IMR-90 (cell line): ENCODE measurements at places on chromosomes 2 and 18. TPM values are rescaled to one million over a fixed set of nuclear protein-coding genes. Genes with fewer than 3 reads are reported as not detected.

Gene RUFY4
- total RNA-seq, result not detected in 2 replicates

DNA sequence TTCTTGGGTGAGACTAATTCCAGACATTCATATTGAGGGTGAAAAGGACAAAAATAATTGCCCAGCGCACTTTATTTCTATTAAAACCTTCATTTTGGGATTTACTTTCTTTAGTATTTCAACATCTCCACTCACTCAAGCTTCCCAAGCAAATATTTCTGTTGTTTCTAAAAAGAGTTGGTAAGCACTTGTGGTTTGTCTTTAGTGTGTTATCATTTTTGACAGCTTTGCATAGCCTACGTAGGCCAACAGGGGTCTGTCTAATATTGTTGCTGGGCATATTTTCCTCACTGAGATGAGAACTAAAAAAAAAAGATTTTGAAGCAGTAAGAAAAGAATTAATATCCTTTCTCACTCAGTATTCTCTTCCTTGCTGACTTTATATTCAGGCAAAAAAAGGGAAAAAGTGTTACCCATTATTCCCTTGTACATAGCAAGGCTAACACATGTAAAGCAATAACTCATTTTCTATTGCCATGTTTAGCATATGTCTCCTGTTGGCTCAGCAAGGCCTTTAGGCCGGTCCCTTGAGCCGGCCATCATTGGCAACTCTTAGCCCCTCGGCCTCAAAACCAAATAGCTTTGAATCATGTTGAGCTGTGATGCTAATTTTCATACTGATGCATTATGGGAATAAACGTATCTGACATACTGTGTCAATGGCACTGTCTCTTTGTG lies 494.2 kb downstream of the ARHGAP15 start:
- DNase-seq, result no peak

- no peak for DNase-seq
Observed at GRCh38 chr18:12737243-12737902, 34.5 kb downstream of the PSMG2 start.

- DNase-seq, result no peak
Observed at GRCh38 chr2:147197754-147198483, 646.9 kb upstream of the ACVR2A start.

DNA sequence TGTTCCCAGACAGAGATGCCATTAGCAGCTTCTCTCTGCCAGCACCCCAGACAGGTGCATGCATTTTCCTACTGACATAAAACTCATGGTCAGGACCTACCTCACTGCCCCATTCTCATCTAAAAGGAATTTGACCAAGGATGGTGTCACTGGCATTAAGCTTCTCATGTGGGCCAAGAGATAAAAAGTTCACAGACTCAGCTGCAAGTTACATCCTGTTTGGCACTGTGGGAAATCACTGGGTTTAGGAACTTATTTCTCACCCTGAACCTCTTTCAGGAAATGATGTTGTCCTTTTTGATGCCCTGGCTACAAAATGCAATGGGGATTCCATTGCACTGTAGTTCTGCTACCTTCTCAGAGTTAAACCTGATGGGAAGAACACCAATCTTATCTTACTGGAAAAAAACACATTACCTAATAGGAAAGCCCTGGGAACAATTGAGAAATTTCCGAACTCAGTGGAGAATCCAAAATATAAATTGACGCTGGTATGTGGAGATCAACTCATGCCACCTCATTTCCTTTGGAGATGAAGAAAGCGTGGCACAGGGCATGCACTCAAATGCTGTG lies 252.1 kb upstream of the COPS8 start:
- peak; percentile 1 for DNase-seq
